Stimulated activated CD4-positive, alpha-beta T cell treated with anti-CD3 and anti-CD28 coated beads, Interleukin-1b, Interleukin-23, amount 100 ng/mL, for 1 hour (primary cell): ENCODE measurements at places on chromosomes 16 and 17.

DNA sequence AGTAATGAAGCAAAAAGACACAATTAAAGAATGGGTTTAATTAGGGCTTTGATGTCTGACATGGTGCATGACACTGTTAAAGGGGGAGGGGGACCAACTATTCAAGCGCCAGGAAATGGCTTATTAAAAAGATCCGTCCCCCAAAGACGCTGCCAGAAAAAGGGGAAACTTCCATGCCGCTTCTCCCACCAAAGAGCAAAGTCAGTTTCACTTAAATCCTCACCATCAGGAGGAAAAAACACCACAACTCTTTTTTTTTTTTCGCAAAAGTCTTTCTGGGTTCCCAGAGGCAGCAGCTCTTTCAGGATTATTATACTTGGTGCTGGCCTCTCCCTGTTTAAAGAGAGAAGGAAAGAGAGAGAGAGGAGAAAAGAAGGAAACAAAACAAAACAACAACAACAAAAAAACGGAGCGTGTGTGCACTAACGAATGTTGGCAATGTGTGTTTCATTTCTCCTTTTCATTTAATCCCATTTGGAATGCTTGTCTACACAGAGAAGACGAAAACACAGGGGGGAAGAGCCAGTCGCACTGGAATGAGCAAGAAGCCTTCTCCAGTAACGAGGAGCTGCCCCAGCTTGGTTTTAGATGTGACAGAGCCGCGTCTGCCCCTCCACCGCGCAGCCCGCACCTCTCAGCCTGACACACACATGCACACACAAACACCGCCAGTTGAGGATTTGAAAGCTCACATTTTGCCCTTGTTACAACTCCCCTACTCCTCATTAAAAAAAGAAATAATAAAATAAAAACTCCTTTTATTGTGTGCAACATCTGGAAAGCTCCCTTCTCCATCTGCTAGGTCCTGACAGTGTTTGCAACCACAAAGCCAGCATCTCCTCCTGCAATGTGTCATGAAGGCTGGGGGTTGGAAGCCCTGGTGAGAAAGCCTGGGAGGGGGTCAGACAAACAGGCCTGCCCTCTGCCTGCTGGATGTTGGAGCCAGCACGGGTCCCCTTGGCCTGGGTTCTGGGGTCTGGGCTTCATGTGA lies 32.7 kb upstream of the AXIN2 start:
- no peak for DNase-seq

DNA sequence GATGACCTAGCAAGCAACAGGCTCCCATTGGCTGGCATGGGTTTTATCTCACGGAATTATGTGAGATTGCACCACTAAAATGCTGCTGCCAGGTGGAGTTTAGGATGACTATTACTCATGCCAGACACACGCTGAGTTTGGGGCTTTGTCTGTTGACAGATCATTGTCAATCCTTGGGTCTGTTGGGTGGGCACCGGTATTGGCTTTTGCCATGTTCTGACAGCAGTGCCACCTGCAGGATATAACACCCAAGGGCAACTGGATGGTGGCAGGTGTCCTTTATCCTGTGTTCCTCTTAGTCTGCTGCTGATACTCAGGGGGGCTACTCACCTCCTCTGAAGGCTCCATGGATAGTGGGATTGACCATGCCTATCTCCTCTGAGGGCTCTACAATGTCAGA lies 221.6 kb upstream of the DYNLRB2 start:
- DNase-seq: no peak

GRCh38 chr16:57761301-57761700 lies 25.7 kb downstream of the KATNB1 start:
- DNase-seq: no peak

DNA sequence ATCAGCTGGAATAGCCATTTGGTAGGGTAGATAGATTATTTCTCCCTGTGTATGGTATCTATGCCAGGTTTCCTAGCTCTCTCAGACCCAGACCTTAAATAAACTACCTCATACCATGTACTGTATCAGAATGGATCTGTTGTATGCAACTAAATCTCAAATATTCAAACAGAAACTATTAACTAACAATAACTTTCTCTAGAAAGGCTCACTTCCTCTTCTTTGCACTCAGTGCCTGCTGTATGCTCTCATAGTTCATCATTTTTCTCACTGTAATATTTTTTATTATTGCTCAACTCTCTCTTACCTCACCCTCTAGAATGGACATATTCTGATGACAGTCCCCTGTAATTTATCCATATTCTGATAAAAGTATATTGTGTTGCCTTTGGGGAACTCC lies 182.4 kb downstream of the TOX3 start:
- DNase-seq: no peak

DNA sequence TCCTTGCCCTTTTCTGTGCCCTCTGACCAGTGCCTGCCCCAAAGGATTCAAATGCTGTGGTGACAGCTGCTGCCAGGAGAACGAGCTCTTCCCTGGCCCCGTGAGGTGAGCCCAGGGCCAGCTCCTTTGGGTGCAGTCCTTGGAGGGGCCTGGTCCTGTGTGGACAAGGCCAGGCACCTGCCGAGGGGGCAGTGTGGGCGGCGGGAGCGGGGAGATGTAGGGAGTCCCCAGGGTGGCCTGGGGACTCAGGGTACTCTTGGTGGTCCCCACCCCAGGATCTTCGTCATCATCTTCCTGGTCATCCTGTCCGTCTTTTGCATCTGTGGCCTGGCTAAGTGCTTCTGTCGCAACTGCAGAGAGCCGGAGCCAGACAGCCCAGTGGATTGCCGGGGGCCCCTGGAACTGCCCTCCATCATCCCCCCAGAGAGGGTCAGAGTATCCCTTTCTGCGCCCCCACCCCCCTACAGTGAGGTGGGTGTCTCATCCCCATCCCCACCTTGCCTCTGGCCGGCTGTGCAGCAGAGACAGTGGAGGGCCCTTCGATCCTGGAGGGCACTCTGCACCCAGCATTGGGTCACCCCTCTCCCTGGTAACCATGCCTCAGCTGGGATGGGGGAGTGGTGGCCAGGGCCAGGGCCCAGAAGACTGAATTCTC lies 4.4 kb downstream of the TMEM92 start:
- DNase-seq: no peak

DNA sequence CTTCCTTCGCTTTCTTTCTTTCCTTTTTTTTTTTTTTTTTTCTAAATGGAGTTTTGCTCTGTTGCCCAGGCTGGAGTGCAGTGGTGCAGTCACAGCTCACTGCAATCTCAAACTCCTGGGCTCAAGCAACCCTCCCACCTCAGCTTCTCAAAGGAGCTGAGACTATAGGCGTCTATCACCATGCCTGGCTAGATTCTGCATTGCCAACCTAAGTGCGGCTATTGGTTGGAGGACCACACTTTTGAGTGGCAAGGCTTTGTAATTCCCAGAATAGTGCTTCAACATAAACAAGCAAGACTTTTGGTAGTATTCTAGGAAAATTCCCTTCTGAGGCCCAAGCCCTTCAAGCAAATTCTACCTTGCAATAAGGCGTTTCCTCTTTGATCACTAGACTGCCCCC lies 107.8 kb downstream of the YPEL2 start:
- no peak for DNase-seq

DNA sequence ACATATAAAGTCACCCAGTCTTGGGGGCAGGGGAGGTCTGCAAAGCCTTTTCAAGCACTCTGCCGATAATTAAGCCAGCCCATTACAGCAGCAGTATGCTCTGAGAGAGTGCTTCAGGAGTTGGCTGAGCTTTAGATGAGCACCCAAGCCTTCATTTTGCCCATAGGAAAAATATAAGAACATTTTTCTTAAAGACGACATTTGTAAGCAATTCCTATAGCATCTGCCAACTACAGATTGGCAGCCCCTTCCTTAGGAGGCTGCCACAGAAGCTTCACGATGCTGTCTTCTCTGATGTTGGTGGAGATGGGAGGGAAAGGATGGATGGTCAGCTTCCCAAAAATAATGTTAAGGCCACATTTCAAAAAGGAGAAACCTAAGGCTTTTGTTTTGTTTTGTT lies 367.5 kb downstream of the XYLT1 start:
- no peak for DNase-seq

GRCh38 chr17:27438348-27438998 lies 17.8 kb upstream of the KSR1 start:
- no peak for DNase-seq

- peak; percentile 90 for DNase-seq
These were observed at the start of gene DVL2 for GRCh38 chr17:7234083-7234951. Gene DVL2, minus strand, starts transcription at chr17:7234517. Its CDS starts 255 bp downstream, at chr17:7234262.

DNA sequence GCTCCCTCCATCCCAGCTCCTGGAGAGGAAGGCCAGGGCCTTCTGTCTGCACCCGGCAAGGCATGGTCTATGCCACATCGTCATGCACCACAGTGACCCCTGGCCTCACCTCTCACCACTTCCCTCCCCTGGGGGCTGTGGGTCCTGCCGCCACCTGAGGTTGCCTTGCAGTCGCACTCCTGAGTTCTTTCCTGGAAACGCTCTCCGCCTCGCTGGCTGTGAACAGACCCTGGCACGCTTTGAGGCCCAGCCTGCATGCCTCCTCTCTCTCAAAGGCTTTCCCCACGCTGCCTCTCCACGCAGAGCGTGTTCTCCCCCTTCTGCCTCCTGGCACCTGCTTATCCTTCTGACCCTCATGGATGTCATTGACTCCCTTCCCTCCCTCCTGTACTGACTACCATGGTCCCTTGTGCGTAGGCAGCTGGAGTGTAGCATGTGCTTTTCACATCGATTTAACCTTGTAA lies 45.4 kb downstream of the SEC14L1 start:
- DNase-seq: no peak

DNA sequence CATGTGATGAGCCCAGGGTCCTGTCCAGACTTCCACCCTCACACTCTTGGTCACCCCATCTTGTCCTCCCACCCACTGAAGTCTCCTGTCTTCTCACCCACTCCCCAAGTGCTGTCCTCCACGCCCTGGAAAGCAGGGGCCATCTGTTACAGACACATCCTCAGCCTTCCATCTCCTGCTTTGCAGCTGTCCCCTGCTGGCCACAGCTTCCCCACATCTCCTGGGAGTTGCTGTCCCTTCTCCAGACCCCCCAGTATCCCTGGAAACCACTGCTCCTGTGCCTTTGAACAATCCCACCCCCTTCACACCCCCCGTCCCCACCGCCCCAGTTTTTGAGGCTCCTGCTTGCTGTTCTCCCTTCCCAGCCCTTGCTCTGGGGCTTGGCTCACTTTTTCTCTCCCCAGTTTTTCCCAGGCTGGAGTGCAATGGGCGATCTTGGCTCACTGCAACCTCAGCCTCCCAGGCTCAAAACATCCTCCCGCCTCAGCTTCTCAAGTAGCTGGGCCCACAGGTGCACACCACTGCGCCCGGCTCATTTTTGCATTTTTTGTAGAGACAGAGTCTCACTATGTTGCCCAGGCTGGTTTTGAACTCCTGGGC lies 30.4 kb upstream of the ZFP90 start:
- no peak for DNase-seq

- no peak for DNase-seq
These were observed 217.2 kb downstream of the CA10 start for GRCh38 chr17:51941272-51941671.

- no peak for DNase-seq
These were observed 7.4 kb downstream of the SCARF1 start for GRCh38 chr17:1638171-1638590.
